ENCODE measurements at places on chromosomes 6 and 20.

- DNase-seq, result no peak
Measured at GRCh38 chr6:105587349-105588122, 184.7 kb upstream of the PREP start.

- no peak for DNase-seq
Measured at GRCh38 chr20:49483696-49484123, 1.2 kb upstream of the KCNB1 start.

DNA sequence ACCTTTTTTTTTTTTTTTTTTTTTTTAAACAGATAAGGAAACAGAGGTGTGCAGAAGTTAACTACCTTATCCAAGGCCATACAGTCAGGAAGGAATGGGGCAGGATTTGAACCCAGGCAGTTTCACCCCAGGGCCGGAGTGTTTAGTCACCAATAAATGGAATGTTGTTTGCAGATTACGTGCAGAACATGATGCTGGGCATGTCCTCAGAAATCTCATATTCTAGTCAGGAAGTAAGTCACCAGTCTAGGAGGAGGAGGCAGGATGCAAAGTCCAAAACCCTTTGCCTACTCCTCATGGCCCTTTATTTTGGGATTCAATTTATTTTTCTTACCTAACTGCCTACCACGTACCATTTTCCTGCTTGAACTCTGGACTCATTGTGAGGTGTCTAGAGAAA lies 57.1 kb upstream of the LRRC1 start:
- no peak for DNase-seq

- DNase-seq, result no peak
Measured at GRCh38 chr20:6381887-6382286, 259.1 kb upstream of the FERMT1 start.

DNA sequence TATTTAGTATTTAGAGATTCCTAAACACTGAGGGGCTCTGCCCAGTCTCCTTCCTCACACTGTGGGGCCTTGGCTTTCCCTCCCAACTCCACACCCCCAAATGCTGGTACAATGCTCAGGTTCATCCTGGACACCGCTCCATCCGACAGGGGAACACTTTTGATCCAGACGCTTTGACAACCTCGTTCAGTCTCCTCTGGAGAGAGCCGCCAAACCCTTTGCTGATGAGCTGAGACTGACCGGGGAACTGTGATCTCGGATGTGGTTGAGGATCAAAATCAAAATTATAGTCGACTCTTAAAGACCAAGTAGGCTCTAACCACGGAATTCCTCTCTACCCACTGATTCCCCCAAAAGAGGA lies 38.8 kb upstream of the HLA-E start:
- no peak for DNase-seq

- DNase-seq, result no peak
Measured at GRCh38 chr6:166449036-166449435, 66.3 kb upstream of the MPC1 start.

DNA sequence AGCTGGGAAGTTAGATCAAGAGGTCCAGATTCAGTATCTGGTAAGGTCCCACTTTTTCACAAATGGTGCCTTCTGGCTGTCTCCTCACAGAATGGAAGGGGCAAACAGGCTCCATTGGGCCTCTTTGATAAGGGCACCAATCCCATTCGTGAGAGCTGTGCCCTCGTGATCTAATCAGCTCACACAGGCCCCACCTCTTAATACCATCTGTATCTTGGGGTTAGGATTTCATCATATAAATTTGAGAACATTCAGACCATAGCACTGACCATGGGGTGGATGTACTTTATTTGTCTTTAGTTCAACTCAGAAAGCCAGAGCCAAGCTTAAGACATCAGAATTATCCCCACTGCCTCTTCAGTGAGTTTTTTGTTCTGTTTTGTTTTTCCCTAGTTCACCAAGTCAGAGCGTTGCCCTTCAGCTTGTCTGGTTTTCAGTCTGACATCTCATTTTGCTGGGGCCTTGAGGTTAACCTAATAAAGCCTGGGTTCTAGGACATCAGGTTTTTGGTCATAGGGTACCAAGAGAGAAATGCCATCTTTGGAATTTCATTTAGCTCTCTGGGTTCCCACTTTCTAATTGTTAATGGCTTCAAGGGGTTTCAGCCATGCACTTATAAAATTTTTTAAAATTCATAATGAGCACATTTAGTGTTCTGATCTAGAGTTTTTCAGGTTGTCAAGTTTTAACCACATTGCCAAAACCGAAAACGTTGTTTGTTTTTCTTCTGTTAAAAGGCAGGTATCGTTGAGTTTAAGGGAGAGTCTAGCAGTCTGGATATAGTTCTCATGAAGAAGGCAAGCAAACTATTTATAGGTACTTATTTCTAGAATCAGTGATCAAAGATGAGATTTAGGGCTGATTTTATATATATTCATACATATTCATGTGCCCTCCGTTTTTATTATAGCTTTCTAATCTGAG lies 19.0 kb downstream of the SENP6 start:
- DNase-seq, result no peak

DNA sequence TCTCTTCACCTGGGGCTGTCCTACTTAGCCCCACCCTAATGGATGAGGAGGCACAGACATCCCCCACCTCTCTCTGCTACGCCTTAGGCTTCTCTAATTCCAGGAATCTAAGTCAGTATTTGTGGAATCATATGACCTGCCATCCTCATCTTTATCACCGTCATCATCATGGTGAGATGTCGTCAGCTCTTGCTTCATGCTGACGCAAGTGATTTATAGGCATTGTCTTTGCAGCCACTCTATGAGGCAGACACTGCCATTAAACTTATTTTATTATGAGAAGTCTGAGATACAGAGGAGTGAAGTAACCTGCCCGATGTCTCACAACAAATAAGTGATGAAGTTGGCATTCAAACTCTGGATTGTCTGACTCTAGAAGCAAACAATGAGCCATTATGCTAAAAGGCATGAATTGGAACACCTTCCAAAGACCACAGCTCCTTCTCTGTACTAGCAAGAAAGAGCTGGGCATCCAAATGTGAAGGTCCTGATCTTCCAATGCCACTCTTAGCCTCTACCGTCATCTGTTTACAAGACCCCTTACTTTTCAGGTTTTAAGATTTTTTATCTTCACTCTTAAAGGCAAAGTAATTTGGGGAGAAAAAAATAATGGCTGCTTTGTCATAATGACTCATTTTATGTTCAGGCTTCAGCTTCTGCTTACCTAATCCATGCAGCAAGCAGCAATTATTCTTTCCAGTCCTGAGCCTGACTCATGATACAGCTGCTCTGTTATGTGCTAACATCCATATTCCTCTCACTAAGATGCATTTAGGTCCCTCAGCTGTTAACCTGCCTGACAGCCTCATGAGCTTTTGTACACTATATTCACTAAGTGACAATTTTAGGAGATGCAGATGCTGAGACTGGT lies 113.7 kb upstream of the BCLAF1 start:
- DNase-seq, result no peak

DNA sequence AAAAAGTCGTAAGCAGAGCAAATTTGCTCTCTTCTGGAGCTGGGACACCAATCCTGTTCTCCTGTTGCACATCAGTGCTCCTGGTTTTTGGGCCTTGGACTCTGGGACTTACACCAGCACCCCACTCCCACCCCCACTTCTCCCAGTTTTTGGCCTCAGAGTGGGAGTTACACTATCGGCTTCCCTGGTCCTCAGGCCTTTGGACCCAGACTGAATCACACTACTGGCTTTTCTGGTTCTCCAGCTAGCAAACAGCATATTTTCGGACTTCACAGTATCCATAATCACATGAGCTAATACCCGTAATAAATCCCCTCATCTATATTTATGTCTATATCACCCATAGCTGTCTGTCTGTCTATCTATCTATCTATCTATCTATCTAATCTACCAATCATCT lies 23.2 kb upstream of the ASCC3 start:
- no peak for DNase-seq

GRCh38 chr20:41063442-41063841 lies 34.8 kb downstream of the TOP1 start:
- no peak for DNase-seq

- DNase-seq, result no peak
Measured at GRCh38 chr6:160254467-160255312, 3.9 kb downstream of the SLC22A2 start.

- no peak for DNase-seq
Measured at GRCh38 chr20:34302312-34302722, 838 bp downstream of the AHCY start.

- DNase-seq, result no peak
Measured at GRCh38 chr6:74755778-74756177, 450.1 kb downstream of the COL12A1 start.

DNA sequence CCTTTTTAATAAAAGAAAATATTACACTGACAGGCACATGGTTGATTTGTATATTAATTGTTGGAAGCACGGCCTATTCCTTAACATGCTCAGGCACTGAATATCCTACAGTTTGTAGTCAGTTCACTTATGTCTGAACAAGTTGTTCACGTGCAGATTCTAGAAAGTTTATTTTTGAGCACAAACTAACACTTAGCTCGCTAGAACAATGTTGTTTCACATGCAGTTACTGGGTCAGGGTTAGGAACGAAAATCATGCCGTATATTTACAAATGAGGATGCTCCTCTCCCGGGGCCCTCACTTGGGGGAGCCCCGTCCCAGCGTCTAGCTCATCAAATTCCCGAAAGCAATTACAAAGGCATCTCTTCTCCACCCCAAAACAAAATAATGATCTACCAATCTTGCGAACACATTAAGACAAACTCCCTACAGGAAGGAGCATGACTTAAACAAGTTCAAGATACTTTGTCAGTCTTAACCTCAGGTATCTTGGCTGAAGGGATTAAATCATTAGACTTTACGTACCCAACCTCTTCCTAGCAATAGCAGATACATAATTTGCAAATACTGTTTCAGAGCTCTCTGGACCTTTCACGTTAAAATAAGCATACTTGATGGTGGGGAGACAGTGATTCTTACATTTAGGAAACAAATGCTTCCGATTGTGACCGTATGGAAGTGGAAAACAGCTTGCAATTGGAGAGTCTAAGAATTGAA lies 1.5 kb downstream of the MAP7 start:
- no peak for DNase-seq

GRCh38 chr20:36320898-36321695 lies 15.0 kb downstream of the DLGAP4 start:
- DNase-seq, result no peak

- no peak for DNase-seq
Measured at GRCh38 chr6:115766745-115767462, 293.8 kb downstream of the FRK start.

DNA sequence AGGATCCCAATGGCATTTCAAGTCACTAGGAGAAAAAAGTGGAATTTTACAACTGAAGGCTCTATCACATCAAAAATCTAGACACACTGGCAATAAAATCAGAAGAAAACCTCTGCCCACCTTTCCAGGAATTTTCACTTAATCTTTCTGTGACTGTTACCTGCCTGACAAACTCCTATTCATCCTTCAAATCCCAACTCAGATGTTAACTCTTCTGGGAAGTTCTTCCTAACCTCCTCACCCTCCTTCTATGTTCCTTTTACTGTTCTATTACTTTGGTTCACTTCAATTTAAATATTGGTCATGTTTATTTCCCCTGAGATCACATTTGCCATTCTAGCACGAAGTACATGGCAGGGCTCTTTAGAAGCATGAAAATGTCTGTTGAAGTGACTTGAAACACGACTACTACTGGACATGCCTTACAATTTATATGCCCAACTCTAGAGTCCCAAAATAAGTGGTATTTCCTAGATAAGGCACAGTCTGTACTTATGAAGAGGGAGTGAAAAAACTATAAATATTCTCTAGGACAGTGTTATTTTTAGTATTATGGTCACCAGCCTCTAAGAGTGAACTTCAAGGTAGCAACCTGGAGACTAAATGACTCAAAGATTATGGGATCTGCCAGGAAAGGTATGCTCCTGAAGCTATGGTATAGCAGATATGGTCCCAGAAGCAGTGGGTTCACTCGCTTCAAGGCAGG lies 17.1 kb downstream of the CHD6 start:
- no peak for DNase-seq

DNA sequence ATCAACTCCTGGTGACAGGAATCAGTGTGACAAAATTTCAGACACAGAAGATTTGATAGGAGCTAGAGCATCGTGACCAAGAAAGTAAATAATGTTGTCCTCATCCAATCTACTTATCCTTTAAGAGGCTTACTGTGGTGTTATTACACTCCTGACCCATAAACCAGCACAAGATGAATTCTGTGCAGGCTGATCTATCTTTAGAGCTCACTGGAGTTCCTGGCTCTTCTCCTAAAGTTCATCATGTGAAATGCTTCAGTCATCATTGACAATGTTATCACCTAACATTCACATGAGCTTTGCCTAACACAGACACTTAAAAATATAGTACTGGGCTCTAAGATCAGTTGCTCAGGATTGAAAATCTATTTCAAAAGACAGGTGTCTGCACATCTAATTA lies 271.0 kb upstream of the HSF2 start:
- DNase-seq, result no peak

GRCh38 chr20:43564455-43564854 lies 5.6 kb downstream of the SGK2 start:
- DNase-seq, result no peak

- no peak for DNase-seq
Measured at GRCh38 chr6:16345449-16346330, 107.3 kb downstream of the GMPR start.
